Stimulated activated CD4-positive, alpha-beta T cell treated with anti-CD3 and anti-CD28 coated beads, Interleukin-2, amount 100 ng/mL, for 48 hours (primary cell): ENCODE measurements at places on chromosomes 5 and 9.

DNA sequence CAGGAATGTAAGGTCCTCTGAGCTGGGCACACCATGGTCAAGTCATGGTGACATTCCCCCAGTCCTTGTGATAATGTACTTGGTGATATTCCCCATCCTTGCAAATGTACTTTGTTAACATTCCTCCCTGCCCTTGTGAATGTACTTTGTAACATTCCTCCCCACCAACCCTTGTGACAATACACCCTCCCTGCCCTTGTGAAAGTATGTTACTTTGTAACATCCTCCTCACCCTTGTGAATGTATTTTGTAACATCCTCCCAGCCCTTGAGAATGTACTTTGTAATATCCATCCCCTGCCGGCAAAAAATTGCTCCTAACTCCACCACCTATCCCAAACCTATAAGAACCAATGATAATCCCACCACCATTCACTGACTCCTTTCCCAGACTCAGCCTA lies 53.3 kb downstream of the RAPGEF6 start:
- no peak for DNase-seq

DNA sequence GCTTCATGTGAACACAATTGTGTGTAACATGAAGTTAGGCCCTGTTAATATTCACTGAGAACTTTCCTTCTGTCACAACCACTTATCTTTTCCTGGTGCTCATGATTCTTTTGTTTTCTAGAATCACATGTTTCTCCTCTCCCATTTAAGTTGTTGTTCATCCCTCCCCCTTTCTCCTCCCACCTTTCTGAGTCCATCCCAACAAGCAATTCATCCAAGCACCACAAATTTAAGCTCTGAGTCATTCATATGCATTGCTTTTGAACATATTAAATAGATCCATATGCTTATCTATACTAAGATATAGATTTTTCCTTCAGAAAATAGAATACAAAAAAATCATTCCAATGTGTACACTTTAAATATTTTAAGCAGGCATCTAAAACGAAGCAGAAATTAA lies 75.2 kb upstream of the NFIB start:
- DNase-seq: no peak

DNA sequence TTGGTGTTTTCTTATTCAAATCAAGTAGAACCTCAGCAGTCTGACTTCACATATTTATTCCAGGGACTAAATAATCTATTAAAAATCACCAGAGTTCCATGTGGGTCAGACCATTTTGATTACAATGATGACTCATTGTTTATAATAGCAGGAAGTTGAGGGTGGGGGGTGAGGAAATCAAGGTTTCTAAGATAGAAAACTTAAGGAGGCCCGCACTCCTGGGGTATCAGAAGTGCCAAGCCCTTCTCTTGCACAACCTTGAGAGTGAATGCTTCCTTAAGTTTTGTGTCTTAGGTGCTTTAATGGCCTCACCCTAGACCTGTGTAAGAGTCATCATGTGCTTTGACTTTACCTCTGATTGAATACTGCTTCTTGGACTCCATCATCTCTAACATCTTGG lies 31.9 kb upstream of the NPR3 start:
- no peak for DNase-seq

DNA sequence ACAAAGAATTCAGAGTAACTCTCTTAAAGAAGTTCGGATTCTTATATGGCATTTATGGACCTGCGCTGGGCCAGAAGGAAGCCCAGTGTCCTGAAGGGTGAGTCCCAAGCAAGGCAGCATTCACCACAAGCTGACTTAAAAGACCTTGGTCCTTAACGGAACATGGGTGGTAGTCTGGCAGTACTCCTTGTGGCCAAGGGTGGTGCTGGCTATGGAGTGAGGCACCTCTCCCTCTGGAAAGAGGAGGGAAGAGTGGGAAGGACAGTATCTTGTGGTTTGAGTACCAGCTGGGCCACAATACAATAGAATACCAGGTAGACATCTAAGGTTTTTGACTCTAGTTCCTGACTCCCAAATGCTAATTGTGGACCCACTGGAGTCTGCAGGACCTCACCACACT lies 425.7 kb upstream of the CYLC2 start:
- DNase-seq: no peak

DNA sequence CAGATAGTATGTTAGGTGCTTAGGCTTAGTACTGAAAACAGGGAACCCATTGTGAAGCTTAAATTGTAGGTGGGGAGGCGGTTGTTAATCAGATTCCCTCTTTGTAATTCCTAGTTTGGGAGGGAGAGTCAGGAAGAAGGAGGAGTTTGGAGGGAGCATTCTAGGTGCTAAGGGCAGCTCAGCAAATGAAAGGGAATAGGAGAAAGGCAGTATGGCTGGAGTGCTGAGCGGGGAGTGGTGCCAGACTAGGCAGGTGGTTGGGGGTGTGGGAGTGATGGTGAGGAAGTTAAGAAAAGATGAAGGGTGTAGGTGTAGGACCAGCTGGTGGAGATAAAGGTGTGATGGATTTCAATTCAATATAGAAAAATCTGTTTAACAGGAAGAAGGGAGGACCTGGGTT lies 11.1 kb upstream of the GARNL3 start:
- no peak for DNase-seq

GRCh38 chr9:131266266-131267229 lies 9.8 kb downstream of the FAM78A start:
- DNase-seq: no peak

DNA sequence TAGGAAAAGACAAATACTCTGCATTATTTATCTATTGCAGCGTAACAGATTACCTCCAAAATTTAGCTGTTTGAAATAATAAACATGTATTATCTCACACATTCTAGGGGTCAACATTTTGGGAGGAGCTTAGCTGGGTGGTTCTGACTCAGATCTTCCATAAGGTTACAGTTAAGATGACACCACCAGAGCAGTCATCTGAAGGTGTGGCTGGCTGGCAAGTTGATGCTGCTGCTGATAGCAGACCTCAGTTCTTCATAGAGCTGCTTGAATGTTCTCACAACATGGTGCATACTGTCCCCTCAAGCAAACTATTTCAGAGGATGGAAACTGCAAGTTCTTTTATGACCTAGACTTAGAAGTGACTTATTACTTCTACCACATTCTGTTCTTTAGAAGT lies 146.3 kb upstream of the FSTL4 start:
- DNase-seq: no peak

- no peak for DNase-seq
Observed at GRCh38 chr5:72096602-72097188, 10.6 kb upstream of the MAP1B start.

DNA sequence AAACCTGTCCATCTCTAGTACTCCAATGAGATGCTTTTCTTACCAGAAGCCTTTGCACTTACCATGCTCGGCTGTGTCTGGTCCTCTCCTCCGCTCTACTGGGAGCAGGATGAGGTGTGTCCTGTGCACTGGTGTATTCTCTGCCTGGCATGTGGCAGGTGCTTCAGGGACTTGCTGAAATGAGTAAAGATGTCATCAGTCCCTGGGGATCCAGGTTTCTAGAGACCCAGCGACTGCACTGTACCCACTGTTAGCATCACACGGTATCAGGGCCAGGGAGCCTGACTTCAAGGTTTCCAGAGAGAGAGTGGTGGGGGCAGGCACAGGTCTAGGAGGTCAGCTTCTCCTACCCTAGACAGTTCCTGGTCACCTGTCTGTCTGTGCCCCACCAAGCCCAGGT lies 10.5 kb downstream of the PTTG1 start:
- no peak for DNase-seq

- DNase-seq: no peak
Observed at GRCh38 chr5:33240558-33240957, 200.2 kb upstream of the TARS1 start.

GRCh38 chr5:119316906-119317305 lies 38.9 kb upstream of the TNFAIP8 start:
- DNase-seq: no peak

GRCh38 chr9:69637193-69637816 lies 34.9 kb downstream of the APBA1 start:
- no peak for DNase-seq

GRCh38 chr9:111599955-111600343 lies 502 bp upstream of the PTGR1 start:
- DNase-seq: no peak

DNA sequence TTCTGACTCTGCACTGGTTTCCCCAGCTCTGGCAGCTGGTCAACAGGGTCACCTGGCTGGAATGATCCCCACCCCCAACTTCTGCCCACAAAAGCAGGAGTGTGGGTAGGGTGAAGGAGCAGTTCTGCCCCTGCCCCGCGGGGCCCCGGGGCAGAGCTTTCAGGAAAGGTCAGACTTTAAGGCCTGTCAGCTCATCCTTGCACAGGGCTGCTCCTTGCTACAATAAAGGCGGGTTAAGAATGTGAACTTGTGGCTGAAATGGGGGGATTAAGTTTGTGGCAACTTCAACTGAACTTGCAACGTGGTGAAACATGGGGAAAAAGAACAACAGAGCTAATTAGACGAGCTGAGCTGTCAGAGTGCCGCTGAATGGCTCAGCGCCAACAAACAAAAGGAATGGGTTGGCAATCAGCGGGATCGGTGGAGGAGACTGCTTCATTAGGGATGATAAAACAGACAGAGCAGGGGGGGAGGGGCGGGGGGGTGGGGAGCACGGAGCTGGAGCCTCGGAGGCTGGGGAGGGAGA lies 50.8 kb downstream of the CRB2 start:
- DNase-seq: no peak

GRCh38 chr9:113590991-113591898 lies 127.7 kb downstream of the RGS3 start:
- peak; percentile 79 for DNase-seq

GRCh38 chr5:147360816-147361215 lies 126.0 kb downstream of the STK32A start:
- DNase-seq: no peak

DNA sequence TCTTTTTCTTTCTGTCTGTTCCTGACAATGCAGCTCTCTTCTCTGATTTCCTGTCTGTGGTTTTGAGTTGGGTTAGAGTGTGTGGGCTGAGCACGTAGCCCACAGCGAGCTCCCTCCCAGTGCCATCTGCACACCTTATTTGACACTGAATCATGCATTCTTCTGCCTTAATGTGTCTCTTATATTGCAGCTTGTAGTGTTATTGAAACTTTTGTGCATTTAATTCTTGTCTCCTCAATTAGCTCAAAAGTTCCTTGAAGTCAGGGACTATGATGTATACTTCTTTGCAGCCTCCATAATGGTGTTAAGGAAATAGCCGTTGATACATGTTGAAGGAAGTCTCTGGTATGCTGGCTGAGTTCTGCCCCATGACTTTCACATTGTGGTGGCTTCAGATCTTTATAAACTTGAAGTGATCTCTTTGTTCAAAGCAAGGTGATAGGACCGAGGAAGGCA lies 576.2 kb upstream of the CLINT1 start:
- peak; percentile 2 for DNase-seq

DNA sequence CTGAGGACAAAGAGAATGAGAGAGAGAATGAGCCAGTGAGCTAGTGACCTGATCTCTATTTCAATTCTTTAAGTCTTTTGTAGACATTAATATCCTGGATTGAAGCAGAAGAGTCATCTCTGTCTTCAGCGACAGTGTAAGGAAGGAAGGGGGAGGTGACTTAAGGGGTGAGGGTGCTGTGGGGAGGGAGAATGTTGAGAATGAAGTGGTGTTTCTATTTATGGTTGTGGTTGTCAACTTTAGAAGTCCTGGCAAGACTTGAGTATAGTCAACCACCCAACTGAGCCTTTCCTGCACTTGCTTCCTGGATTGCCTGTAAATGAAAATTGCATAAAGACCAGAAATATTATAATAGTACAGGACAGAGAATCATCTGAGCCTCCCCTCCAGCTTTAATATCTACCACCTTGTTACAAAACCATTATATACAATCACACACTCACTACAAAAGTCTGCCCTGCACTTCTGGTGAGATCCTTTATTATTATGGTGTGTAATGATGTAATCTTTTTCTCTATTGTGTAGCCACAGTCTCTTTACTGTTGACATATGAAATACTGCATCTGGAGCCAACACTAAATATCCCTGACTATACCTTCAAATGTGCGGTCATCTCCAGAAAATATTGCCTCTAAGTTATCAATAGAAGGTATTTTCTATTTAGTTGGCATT lies 91.7 kb downstream of the NTRK2 start:
- DNase-seq: no peak

GRCh38 chr5:146461319-146461718 lies 14.2 kb downstream of the TCERG1 start:
- no peak for DNase-seq

DNA sequence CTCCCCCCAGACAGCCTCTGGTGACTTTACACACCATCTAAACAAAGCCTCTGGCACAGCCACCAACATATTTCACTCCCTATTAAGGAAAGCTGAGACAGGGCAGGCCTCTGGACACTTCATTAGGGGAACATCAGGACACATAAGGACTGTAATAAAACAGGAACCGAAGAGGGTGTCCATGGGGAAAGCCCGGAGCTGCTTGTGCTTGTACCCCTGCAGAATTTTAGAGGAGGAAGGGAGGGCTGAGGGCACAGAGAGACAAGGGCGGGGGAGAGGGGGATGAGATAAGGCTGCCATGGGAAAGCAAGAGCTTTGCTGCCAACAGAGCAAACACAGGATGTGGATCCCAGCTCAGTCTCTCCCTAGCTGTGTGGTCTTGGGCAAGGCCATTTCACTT lies 138.4 kb downstream of the ASTN2 start:
- DNase-seq: no peak

DNA sequence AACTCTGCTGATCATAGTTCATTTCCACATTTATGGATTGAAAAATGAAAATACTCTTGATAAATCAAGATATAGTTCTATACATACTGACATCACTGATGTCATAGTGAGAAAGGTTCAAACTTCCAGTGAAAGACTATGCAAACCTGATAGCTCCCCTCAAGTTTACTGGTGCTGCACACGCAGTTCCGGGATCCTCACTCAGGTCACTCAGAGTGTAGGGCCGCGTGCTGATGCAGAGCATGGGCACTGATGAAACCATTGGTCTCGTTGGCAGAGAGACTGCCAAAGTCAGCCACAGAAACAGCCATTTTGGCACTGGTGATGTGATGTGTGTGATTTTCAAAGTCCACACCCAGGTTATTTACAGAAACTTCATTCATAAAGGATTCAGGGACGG lies 13.5 kb downstream of the SETD9 start:
- DNase-seq: no peak

DNA sequence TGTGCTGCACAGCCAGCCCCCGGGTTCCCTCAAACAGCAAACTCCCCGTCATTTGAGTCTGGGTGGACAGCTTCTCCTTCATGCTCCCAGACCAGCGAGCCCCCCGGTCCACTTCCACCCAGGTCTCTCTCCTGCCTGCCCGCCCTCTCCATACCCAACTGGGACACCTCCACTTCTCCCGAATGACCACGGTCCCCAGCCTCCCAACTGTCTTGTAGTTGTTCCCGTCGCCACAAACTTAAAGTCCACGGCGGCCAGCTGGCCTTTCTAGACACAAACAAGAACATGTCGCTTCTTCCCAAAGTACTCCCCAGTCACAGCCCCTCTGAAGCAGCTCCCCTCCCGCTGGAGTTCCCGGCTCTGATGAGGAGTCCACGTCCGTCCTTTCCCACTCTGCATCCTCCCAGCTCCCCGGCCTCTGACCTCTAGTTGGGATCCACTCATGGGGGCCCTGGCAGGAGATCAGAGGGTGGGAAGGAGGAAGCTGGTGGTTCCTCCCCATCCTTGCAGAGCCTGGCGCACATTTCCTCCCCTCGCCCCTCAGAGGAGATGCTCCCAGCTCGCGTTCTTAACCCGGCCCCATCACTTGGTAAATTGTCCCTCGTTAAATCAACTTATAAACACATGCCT lies 24.1 kb upstream of the PPP1R26 start:
- no peak for DNase-seq
